ENCODE measurements at places on chromosomes 2 and 18.

DNA sequence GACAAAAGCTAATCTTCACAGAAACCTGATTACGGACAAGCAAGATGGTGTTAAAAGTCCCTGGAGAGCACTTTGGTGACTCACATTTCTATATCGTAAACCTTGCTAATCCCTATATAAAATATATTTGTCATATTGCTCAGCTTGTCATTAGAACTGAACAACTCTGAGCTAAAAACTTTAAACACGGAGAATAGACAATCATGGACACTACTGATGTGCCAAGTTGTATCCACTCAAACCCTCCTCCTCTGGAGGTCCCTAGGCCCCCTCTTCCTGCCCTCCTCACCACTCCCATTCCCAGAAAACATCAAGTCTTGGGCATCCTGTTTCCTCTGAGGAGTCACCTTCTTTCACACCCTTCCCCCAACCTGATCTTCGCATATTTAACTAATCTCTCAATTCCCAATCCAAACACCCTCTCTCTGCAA lies 138.7 kb upstream of the PID1 start:
- no peak for DNase-seq

- DNase-seq, result no peak
These were observed 298.3 kb downstream of the ICOS start for GRCh38 chr2:204234879-204235278.

GRCh38 chr2:23776021-23776420 lies 150.9 kb downstream of the ATAD2B start:
- DNase-seq, result no peak

- no peak for DNase-seq
These were observed 43.7 kb downstream of the FIGN start for GRCh38 chr2:163692081-163692480.

GRCh38 chr2:216029416-216030129 lies 16.2 kb upstream of the MREG start:
- DNase-seq, result no peak

- DNase-seq, result no peak
These were observed 2.3 kb downstream of the HSPD1 start for GRCh38 chr2:197497326-197497725.

GRCh38 chr2:148493822-148494563 lies 150.6 kb upstream of the EPC2 start:
- DNase-seq, result no peak

DNA sequence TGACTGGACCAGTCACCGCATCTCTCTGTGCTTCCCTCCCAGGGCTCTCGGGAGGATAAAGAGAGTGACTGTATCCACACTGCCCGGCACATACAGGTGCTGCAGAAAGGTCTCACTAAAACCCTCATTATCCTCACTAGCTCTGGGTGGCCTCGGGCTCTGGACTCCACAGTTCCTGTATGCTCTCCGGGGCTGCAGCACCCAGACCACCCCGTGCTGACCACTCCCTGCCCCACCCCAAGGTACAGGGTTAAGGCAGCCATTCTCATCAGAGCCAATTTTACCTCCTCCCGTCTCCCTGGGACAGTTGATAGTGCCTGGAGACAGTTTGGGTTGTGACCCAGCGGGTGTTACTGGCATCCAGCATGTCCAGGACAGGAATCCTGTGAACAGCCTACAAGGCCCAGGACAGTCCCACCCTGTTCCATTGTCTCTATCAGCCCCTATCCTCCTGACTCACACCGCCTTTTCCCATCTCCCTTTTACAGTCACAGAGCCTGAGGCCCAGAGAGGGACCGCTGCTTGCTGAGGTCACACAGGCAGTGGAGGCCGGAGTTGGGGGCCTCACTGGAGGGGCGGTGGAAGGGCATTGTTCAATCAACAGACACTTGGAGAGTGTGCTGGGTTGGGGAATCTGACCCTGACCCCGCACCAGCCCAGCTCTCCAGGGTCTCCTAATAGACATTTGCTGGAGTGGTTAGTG lies 1.7 kb downstream of the ZAP70 start:
- no peak for DNase-seq

DNA sequence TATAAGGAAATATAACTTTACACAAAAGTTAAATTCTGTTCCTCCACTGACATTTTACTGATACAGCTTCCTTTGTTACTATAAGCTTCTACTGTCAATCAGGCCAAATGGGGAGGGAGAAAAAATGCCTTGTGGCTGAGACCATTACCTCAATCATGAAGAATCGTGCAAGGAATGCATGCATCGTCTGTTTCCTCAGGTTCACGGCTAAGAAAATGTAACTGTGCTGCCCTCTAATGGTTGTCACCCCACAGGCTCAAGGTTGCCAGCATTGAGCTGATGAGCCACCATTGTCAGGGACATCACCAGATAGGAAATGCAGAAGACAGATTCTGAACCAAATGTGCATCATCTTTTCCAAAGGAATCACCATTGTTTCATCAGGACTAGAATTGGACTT lies 426.9 kb downstream of the CDH2 start:
- DNase-seq, result peak; percentile 79

- no peak for DNase-seq
These were observed 36.7 kb downstream of the ASAP2 start for GRCh38 chr2:9243357-9243756.
